Body of pancreas (tissue), 4 donors: ENCODE measurements at places on chromosomes 5 and 9. TPM values are rescaled to one million over a fixed set of nuclear protein-coding genes. Genes with fewer than 3 reads are reported as not detected.

The AQP3 gene
- 50.3 TPM for total RNA-seq

The PLK2 gene
- 24.4 TPM for total RNA-seq

The WDR38 gene
- 0.78 TPM for total RNA-seq

- DNase-seq = no peak
These were observed 62.1 kb downstream of the DCP2 start for GRCh38 chr5:113038714-113039113.

DNA sequence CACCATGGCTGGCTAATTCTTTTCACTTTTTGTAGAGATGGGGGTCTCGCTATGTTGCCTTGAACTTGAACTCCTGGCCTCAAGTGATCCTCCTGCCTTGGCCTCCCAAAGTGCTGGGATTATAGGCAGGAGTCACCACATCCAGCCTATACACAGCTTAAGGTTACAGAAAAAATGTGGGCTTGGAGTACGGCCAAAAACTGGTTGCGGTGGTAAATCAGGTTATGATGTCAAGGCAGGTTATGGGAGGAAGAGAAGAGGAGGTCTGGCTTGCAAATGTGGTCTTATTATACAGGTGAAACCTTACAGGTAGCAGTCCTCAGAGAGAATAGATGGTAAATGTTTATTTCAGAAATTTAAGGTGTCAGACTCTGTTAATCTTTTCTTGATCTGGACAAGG, 30.7 kb upstream of the SYK start:
- no peak for DNase-seq

DNA sequence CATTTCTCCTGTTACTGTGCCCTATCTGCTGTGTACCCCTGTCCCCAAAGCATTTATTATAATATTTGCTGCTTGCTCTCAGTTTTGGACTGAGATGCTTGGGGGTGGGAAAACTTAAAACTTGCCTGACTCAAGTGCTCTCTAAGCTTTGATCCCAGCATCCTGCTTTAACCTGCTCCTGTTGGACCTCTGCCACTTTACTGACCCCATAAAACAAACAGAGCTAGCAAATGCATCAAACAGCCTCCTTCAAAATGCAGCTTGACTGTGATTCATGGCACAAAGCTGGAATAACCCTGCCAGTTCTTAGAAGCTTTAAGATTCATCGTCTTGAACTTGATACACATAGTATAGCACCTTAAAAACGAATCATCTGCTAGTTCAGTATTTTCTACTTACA, 212.5 kb downstream of the DEPDC1B start:
- no peak for DNase-seq

DNA sequence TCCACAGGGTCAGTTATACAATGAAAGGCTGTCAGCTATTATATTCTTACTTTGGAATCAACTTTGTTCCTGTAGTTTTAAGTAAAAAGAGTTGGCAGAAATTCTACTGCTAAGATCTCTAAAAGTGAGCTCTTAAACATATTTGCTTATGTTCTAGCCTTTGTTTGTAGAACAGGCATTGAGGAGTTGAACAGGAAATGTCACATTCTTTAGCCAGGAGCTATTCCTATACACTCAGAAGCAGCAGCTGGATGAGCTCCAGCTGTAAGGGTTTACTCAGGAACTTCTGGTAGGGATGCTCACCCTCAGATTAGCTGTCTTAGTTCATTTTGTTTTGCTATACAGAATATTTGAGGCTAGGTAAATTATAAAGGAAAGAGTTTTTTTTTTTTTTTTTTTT, 22.4 kb upstream of the SPINK14 start:
- peak; percentile 64 for DNase-seq
